Epithelial cell of prostate (primary cell): ENCODE measurements at places on chromosomes 2 and 18.

DNA sequence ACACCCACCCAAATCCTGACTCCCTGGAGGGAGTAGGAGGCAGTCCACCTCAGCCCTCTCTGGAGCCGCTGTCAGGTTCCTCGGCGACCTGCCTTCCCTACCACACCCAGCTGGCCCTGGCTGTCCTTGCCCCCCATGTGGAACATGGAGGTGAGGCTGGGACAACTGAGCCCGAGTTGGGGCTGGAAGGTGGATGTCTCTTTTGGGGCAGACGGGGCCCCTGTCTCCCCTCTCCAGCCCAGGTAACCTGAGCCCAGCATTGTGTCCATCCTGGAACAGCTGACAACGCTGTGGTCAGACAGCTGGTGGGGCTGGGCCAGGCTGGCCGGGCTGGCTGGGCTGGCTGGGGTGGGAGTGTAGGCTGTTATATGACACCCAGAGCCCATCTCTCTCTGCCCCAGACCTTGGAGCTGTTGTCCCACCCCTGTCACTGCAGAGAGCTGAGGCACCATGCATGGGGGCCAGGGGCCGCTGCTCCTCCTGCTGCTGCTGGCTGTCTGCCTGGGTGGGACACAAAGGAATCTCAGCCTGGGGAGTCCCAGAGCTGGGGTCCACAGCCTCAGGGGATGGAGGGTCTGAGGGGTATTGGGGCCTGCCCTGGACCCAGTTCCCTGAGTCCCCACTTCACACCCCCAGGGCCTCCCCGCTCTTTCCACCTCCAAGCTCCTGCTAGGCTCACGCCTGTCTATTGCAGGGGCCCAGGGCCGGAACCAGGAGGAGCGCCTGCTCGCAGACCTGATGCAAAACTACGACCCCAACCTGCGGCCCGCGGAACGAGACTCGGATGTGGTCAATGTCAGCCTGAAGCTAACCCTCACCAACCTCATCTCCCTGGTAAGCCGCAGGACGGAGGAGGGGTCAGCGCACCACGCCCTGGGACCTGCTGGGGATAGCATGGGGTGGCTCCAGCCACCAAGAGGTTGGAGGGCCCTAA lies at the start of gene CHRNG:
TSS of gene CHRNG (plus strand) at position 395 of the 934 bp plus-strand sequence. CDS start at position 451, 56 bp downstream.
- no peak for DNase-seq

DNA sequence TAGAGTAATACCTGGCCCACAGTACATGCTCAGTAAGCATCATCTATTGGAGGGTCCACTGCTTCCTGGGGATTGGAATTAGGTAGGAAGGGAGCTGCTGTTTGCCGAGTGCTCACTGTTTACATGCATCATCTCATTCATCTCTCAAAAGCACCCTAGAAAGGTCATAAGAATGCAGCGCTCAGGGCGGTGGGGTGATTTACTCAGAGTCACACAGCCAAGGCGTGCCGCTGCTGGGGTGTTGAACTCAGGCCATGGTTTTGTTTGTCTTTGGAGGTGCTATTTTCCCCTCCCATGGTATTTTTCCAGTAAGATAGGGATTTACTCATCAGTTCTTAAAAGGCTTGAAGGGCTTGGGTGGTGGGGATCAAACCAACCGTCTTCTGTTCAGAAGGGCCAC lies 227.5 kb downstream of the LDLRAD4 start:
- DNase-seq: no peak

GRCh38 chr2:157149270-157149669 lies 108.2 kb upstream of the GALNT5 start:
- no peak for DNase-seq

GRCh38 chr2:20855456-20855855 lies 32.6 kb upstream of the LDAH start:
- DNase-seq: no peak

DNA sequence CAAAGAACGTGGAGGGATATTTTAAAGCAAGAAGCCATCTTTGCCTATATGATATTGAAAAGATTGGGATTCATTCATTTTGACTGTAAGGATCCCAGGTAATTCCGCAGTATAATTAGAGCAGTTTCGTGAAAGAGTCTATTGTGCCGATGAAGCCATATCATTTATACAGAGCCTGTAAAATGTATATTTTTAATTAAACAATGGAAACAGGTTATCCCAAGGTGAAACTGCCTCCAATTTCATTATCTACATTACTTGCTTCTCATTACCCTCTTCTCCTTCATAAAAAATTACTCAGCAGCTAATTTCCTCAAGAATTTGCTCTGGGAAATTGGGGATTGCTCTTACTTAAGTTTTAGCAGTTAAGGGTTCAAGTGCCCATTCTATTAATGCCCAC lies 444.1 kb downstream of the SOCS6 start:
- DNase-seq: no peak

- DNase-seq: no peak
These were observed 21.6 kb downstream of the ASAP2 start for GRCh38 chr2:9228088-9228751.
